ENCODE measurements at places on chromosomes 7 and 10.

GRCh38 chr10:103692436-103692951, 162.9 kb downstream of the SH3PXD2A start:
- no peak for DNase-seq

GRCh38 chr10:125147971-125148439, 12.4 kb downstream of the CTBP2 start:
- no peak for DNase-seq

DNA sequence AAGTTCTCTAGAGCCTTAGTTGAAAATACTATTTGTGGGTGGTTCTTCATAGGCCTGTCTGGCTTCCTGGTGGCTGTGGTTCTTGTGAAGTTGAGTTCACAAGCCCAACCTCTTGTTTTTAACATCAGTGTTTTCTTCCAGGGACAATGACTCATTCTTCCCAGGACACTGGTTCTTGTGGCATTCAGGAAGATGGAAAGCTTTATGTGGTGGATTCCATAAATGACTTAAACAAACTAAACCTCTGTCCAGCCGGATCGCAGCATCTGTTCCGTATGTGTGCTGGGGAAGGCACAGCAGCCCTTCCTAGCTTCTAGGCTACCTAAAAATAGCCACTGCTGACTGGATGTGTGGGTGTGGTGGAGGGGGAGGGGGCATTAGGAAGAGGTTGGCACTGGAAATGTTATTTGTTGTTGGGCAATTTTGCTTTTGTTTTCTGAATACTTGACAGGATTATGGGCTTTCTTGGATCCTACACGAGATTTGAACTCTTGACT, 3.9 kb downstream of the LSMEM1 start:
- DNase-seq: no peak

DNA sequence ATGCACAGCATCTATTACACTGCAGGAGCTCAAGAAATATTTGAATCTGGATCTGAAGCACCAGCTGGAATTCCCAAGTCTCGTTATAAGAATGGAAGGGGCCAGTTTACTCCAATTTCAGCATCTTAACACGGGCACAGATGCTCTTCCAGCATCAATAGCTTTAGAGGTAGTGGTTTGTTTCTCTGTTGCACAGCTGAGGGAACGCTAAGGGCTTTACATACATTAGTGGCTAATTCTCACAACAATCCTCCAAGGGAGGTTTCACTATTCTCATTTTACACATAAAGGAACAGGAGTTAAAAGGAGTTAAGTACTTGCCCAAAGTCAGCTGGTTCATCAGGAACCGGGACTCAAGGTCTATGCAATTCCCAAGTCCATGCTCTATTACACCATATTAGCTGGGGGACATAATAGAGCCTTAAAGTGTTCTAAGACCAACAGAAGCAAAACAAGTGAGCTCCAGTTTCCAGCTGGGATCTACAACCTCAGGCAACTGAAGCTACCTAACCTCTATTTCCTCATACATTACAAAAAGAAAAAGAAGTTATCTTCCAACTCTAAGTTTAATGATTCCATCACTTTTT, 9.9 kb downstream of the XPNPEP1 start:
- DNase-seq: no peak

GRCh38 chr10:121553511-121554264, 44.6 kb downstream of the FGFR2 start:
- DNase-seq: no peak

DNA sequence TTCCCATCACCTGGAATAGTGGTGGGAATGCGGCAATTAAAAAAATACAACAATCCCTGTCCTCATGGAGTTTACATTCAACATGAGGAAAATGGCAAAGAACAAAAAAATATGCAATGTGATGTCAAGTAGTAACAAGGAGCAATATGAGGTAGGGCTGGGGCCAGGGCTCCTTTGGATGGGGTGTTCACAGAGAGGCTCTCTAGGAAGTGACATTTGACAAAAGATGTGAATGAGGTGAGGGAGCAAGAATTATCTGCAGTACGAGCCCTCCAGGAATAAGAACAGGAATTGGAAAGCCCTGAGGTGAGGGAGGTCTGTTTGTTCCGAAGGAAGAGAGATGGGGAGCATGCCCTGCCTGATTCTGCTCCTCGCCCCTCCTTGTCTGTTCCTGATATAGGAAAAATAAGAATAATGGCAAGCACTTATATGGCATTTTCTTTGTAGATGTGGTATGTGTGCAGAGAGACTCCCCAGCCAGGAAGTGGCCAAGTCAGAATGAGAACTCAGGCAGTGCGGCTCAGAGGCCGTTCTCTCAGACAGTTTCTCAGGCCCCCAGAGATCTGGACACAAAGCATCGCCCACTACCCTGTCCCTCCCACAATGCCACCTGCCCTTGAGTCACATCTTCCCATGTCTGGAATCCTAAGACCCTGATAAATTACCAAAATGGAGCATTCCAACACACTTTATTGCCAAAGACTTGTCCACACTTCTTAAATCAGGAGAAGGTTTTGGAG, 105.6 kb downstream of the APBB1IP start:
- no peak for DNase-seq

DNA sequence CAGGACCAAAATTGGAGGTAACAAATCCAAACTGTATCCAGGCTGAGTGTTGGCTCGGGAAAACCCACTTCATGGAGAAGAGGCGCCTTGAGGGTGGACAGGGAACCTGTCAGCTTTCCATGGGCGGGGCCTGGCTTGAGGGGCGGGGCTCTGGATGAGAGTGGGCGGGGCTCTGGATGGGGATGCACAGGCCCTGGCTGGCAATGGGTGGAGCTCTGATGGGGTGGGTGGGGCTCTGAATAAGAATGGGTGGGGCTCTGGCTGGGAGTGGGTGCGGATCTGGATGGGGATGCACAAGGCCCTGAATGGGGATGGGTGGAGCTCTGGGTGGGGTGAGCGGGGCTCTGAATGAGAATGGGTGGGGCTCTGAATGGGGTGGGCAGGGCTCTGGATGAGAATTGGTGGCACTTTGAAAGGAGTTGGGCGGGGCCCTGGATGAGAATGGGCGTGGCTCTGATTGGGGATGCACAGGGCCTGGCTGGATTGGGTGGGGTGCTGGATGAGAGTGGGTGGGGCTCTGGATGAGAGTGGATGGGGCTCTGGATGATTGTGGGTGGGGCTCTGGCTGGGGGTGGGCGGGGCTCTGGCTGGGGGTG, 96.6 kb upstream of the NPTX2 start:
- no peak for DNase-seq
